ENCODE measurements at places on chromosomes 7 and 10.

DNA sequence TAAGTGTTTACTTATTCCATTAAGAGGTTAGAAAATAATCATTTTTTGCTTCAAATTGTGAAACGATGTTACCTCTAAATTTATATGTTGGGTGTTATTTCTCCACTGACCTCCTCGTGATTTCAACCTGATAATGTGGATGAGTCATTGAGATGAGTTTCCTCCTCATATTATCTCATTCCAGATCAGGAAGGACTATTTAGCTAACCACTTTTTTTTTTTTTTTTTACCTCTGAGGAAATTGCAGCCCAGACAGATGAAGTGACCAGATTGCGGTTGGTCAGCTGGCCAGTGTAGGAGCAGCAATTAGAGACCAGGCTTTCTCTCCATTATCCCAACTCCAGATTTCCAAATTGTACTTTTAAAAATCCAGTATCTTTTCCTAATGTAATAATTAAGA lies 248.7 kb downstream of the FZD1 start:
- no peak for DNase-seq

DNA sequence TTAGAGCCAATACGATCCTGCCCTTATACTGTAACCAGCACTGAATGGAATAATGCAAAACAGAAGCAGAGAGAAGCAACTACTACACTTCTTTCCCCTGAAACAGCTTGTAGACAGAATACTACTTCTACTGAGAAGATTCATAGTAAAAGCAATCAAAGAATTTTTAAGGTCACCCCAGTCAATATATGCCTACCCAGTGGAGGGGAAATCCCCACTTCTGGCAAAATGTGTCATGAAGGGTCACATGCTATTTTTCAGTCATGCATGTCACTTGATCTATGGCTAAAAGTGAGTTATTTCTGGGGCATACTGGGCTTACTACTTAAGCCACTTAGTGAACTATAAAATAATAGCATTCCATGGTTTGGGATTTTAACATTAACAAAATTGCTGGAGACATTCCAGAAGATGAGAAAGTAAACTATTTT lies 25.6 kb downstream of the IRF5 start:
- DNase-seq: no peak

GRCh38 chr10:90179696-90180407 lies 478.5 kb downstream of the KIF20B start:
- no peak for DNase-seq

GRCh38 chr7:2493205-2494164 lies 17.3 kb upstream of the GRIFIN start:
- no peak for DNase-seq

DNA sequence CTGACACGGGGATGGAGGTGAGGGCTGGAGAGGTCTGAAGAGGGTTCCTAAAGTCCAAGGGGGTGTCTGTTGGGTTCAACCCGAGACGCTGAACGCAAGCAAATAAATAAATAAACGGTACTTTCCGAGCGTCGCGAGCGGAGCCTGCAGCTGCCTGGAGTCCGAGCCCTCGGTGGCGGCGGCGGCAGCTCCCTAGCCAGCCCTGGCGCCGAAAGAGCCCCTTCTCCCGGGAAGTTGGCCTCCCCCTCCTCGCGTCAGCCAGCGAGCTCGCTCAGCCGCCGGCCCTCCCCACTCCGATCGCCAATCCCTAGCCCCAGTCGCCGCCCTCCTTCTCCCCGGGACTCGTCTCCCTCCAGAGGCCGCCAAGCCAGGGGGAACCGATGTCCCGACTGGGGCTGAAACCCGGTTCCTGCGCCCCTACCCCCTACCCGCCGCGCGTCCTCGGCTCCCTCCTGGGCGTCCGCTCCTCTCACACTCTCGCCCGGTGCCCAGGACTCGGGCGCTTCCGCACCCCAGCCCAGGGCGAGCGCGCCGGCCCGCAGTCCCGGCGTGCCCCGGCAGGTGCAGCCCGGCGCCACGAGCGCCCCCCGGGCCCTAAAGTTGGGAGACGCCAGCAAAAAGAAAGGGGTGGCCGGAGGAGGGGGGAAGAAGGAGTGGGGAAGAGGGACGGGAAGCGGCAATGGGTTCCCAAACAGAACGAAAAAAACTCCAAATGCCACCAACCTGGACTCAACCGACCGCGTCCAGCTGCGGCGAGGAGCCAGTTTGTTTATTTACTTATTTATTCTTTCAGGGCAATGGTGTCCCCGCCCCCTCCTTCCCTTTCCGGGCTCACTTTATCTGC lies at the start of gene GFRA1:
TSS of gene GFRA1 (minus strand) at position 767 of the 844 bp plus-strand sequence. CDS start 1,177 bp downstream, outside the sequence.
- DNase-seq: no peak

DNA sequence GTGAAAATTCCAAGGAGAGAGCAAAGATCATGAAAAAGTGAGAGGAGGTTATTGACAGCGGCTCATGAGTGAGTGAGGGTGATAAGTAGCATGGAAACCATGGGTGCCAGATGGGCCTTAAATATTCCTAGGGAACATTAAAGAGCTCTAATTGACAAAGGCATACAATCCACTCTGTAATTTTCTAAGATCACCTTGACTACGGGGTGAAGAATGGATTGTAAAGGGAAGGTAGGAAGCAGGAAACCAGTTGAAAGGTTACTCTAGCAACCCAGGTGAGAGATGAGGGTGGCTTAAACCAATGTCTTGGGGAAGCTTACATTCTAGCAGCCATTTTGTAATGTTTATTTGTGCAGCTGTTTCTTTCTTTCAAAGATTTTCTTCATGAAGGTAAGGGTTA lies 75.7 kb downstream of the RSU1 start:
- DNase-seq: no peak

DNA sequence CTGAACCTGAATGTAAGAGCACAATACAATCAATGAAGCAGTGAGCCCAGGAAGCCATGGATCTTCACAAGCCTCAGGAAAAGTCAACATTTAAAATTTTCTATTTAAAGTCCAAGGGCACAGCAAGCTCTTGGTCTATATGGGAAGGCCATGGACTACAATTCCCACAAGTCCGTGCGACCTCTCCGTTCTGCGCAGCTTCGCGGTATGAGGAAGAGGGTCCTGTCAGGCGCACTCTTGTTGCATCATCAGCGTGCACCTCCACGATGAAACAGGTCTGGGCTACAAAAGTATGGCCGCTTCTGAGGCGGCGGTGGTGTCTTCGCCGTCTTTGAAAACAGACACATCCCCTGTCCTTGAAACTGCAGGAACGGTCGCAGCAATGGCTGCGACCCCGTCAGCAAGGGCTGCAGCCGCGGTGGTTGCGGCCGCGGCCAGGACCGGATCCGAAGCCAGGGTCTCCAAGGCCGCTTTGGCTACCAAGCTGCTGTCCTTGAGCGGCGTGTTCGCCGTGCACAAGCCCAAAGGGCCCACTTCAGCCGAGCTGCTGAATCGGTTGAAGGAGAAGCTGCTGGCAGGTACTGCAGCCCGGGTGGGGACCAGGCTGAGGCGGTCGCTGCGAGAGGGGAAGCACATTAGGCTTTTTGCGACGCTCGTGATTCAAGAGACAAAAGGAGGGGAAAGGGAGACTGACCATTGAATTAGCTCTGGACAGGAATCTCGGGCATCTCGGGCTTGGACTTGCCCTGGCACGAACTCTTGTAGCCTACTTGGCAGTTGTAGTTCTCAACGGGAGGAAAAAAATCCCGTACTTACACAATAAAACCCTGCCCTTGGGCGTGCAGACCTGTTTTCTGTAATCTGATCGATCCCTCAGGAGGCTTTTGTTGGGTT lies at the start of gene TRUB1:
TSS of gene TRUB1 (plus strand) at position 234 of the 894 bp plus-strand sequence. CDS start at position 293, 59 bp downstream.
- peak; percentile 82 for DNase-seq

DNA sequence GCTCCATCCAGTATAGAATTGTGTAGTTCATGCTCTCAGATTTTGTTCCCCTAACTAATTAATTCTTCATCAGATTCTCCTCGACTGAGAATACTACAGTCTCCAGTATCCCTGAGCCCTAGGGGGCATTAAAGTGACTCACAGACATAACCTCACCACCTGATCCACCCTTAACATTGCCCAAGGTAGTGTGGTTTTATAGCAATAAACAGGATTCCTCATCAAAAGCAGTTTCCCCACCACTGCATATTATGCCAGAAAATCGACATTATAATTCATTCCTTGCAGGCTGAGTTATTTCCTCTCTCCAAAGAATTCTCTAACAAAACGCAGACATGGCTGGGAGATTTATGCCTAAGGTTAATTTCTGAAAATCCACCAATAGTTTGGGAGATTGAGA lies 1402.5 kb upstream of the CELF2 start:
- DNase-seq: no peak

DNA sequence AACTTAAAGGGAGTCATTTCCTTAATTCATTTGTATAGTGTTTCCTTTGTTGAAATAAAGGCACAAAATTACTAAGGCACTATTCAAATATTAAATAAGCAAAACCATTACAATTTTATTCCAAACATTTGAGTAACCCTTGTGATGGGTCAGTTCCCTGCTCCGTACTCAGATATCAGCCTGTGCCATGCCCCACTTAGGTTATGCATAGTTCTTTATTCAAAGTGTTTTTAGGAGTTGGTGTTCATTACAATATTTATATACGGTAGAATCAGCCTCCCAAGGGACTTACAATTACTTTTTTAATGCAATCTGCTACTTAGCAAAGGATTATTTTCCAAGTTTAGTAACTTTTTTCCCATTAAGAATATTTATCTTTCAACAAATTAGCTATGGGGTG lies 119.3 kb upstream of the SEMA3D start:
- no peak for DNase-seq

Measured in activated CD8-positive, alpha-beta memory T cell treated with anti-CD3 and anti-CD28 coated beads for 1 hour (primary cell).